ENCODE measurements at places on chromosomes 4 and X.

GRCh38 chrX:3370656-3371055 lies 24.2 kb upstream of the MXRA5 start:
- no peak for DNase-seq

GRCh38 chrX:138127314-138127713 lies 561.4 kb downstream of the ZIC3 start:
- no peak for DNase-seq

- no peak for DNase-seq
Observed at GRCh38 chr4:182019148-182019652, 224.0 kb upstream of the TENM3 start.

DNA sequence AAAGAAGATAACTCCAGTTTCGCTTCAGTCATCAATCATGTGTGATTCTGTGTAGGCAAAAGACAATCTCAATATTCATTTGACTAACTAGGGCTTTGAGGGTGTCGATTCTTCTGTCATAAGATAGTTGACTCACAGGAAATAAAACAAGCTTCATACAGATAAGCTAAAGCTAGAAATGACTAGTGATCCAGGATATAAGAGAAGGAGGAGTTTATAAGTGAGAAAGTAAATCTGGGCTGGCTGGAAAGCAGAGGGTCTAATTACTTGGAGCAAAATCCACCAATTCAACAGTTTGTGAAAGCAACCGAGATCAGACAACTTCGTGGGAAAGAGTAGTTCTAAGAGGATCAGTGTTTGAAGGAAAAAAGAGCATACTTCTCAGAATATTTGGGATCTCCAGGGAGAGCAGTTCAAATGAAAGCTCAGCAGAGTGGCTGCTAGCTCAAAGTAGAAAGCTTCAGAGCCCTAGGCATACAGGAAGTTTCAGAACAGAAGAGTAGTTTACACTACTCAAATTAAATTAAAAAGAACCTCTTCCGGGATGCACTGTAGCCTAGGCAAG lies 429.3 kb downstream of the INPP4B start:
- DNase-seq, result peak; percentile 60

DNA sequence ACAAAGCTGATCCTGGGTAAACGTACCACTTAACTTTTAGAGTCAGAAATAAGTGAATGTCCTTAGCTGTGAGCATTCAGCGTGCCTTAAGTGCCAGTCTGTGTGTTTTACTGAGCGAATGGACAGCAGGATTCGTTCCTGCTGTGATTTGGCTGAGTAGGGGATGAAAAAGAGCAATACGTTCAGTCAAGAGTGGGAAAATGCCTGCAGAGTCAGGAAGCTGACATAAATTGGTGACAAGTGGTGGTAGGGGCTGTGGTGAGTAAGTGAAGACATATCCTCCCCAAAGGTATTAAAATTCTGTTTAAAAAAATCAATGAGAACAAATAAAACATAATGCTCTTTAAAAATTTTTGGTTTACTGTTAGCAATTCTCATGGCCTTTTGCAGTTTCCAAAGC lies 56.6 kb upstream of the TNIP3 start:
- DNase-seq, result peak; percentile 31

- no peak for DNase-seq
Observed at GRCh38 chr4:156660465-156660864, 311.1 kb downstream of the PDGFC start.

DNA sequence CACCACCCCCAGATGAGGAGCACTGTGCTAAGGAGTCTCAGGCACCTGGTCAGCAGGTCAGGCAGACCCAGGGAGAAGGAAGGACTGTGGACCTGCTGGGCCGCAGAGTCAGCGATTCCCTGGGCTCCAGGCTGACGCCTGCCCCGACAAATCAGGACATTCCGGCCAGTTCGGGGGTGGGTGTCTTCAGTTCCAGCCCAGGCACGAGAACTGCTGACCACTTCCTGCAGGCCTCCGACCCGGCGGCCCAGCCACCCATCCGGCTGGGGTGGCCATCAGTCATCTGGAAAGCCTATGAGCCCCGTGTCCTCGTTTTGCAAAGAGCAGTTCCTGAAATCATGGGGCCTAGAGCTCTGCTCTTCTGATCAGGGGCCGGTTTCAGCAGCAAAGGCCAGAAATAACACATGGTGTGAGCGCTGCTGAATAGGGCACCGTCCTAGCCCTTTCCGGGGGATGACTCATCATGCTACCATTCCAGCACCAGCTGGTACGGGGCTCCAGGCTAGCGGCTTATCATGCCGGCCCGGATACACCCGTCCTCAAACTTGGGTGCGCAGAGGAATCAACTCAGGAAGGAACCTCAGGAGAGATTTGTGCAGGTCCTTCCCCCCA lies 7.8 kb upstream of the SH3TC1 start:
- no peak for DNase-seq

- DNase-seq, result peak; percentile 56
Observed at GRCh38 chrX:19750028-19750782, 137.2 kb downstream of the SH3KBP1 start.

DNA sequence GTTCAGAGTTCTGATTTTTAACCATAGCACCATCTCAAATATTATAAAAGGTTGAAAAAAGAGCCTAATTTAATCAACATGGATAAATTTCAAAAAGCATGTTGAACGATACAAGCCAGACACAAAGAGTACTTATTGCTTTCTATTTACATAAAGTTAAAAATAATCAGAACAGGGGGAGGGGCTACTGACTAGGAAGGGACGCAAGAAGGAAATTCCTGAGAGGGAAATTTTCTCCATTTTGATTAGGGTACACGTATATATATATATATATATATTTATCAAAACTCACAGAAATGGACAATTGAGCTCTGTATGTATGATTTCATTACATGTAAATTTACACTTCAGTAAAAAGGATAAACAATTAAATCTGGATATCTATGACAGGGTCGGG lies 482 bp upstream of the MBTPS2 start:
- peak; percentile 16 for DNase-seq

- no peak for DNase-seq
Observed at GRCh38 chr4:1405636-1406393, 427 bp downstream of the NKX1-1 start.

- no peak for DNase-seq
Observed at GRCh38 chr4:84958434-84958833, 8.1 kb downstream of the WDFY3 start.

- DNase-seq, result no peak
Observed at GRCh38 chrX:29662759-29663503, 552.4 kb upstream of the MAGEB2 start.

GRCh38 chrX:97685753-97686152 lies 802.0 kb downstream of the RPA4 start:
- DNase-seq, result peak; percentile 4

- no peak for DNase-seq
Observed at GRCh38 chr4:65508168-65508567, 162.1 kb downstream of the EPHA5 start.

GRCh38 chr4:38837849-38838248 lies 18.8 kb downstream of the TLR6 start:
- peak; percentile 51 for DNase-seq

DNA sequence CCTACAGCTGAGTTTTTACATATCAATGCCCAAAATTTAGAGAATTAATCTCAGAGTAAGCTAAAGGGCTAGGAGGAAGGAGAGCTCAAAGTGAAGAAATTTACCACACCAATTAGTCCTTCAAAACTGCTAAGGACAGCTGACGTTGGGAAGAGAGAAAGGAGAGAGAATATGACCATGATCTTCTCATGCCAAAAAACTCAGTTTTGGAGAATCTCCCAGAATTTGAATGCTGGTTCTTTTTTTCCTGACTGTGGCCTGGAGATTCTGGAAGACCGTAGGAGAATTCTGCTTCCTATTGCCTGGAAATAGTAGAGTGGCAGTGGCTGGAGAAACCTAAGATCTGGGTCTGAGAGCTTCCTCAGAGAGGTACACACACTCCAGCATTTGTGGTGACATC lies 834.4 kb upstream of the SLIT2 start:
- DNase-seq, result no peak

GRCh38 chr4:8851321-8852117 lies 20.1 kb downstream of the HMX1 start:
- DNase-seq, result no peak

DNA sequence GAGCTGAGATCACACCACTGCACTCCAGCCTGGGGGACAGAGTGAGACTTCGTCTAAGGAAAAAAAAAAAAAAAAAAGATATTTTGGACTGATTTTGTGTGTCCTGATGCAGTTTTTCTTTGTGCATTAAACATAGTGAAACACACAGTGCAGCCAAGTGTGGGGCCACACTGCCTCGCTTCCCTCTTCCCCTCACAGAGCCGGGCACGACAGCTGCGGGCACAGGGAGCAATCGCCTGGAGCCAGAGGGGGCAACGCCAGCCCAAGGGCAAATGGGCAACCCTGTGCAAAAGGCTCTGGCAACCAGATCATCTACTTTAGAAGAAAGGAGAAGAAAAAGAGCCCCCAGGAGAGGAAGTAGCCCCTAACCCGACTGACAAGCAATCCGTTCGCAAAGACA lies 13.5 kb upstream of the CCNQ start:
- no peak for DNase-seq
